CD8-positive, alpha-beta memory T cell (primary cell): ENCODE measurements at places on chromosomes 3 and 15. TPM values are rescaled to one million over a fixed set of nuclear protein-coding genes. Genes with fewer than 3 reads are reported as not detected.

DNA sequence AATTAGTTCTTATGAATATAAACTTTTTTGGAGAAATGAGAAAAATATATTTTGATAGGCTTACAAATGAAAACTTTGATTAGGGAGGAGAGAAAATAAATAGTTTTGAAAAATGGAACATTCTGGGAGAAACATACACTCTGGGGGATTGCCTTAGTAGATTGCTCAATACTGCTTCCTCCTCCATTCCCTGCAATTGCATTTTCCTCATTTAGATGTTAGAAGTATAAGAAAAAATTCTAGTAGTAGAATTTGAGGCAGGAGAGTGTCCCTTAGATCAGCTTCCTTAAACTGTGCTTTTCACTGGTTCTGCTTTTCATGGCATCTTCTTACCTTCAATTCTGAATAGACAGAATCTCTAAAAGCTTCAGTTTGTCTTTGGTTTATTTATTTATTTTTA lies 46.2 kb upstream of the CTDSPL2 start:
- H3K27me3 ChIP-seq: no peaks in the 10 kb centered on the region
- no peaks in the 10 kb centered on the region for H3K4me1 ChIP-seq
- peaks cover 6% of the 10 kb centered on the region for H3K36me3 ChIP-seq
- no peak for DNase-seq
- H3K4me3 ChIP-seq: no peak overlapping the region

GRCh38 chr3:123147754-123148535 lies 53.8 kb upstream of the SEC22A start:
- DNase-seq: no peak
- H3K27me3 ChIP-seq: no peaks in the 10 kb centered on the region
- no peak overlapping the region for H3K27ac ChIP-seq
- no peaks in the 10 kb centered on the region for H3K4me1 ChIP-seq

DNA sequence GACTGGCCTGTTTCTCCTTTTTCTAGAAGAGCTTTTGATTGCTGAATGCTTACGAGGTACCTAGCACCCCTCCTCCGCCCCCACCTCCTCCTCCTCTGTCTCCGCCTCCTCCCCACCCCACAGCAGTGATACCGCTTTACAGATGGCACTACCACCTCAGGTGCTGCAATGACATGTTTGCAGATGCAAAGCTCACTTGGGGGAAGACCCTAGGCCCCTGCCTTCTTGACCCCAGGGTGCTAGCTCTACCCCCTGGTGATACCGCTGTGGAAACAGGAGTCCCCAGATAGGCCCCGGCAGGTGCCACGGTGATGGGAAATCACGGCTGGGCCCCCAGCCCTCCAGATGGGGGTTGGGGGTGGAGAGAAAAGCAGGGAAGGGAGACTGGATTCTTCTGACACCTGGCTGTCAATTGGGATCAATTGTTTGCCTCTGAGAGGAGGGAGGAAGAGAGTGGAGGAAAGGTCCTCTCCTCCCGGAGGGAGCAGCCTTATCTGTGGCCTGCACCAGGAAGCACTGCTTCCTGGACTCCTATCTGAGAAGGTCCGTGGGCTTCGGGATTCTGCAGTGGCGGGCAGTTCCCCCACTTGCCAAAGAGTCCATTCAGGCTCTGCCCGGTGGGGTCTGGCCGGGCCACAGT lies 37.6 kb downstream of the DNASE1L3 start:
- no peaks in the 10 kb centered on the region for H3K27me3 ChIP-seq
- H3K4me3 ChIP-seq: no peak overlapping the region
- H3K27ac ChIP-seq: no peak overlapping the region
- no peak for DNase-seq
- no peaks in the 10 kb centered on the region for H3K36me3 ChIP-seq

- H3K27ac ChIP-seq: peak overlapping the region; percentile 81
- no peaks in the 10 kb centered on the region for H3K36me3 ChIP-seq
- H3K4me3 ChIP-seq: peak overlapping the region; percentile 80
- no peaks in the 10 kb centered on the region for H3K27me3 ChIP-seq
- H3K4me1 ChIP-seq: peaks cover 38% of the 10 kb centered on the region
These were observed 21.8 kb upstream of the NFKBIZ start for GRCh38 chr3:101827211-101828174.

Gene MITF
- total RNA-seq: 0.38 TPM

Gene ICE2
- total RNA-seq: 51.7 TPM

Gene TRPM1
- not detected for total RNA-seq
